NT2/D1 (cell line): ENCODE measurements at places on chromosomes 11 and 22.

DNA sequence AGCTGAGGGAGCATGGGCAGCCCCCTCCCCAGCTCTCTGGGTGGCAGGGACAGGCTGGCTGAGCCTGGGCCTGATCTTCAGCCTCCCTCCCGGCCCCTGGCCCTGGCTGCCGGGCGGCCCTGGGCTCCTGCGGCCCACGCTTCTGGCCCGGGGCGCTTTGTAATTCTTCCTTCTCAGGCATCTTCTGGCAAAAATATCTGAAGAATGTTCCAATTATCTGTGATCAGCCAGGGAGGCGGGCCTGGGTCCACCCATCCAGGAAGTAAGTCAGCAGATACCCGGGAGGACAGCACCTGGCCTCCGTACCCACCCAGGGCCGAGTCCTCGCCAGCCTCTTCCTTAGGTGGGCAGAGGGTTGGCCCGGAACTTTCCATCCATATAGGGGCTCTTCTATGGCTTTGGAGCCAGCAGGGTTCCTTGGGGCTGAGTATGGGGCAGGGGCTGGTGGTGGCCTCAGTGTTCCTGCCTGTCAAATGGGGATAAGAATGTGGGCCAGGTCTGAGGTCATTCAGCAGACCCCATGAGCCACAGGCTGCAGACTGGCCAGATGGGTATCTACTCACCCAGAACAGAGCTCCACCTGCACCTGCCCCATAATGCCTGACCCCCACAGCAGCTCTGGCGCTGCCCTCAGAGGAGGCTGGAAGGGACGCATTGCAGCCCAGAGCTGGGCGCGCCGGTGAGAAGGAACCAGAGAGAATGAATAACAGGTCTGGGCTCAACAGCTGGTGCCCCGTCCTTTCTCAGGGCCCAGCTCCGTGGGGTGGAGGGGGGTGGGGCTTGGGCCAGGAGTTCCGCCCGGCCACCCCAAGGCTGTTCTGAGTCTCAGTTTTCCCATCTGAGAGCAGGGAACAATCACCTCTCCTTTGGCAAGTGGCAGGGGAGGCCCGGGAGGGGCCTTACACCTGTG is 16.2 kb downstream of the WNT7B start:
- no peak for DNase-seq

- no peak for DNase-seq
Measured at GRCh38 chr11:46414879-46415278, 23.3 kb upstream of the CHRM4 start.

DNA sequence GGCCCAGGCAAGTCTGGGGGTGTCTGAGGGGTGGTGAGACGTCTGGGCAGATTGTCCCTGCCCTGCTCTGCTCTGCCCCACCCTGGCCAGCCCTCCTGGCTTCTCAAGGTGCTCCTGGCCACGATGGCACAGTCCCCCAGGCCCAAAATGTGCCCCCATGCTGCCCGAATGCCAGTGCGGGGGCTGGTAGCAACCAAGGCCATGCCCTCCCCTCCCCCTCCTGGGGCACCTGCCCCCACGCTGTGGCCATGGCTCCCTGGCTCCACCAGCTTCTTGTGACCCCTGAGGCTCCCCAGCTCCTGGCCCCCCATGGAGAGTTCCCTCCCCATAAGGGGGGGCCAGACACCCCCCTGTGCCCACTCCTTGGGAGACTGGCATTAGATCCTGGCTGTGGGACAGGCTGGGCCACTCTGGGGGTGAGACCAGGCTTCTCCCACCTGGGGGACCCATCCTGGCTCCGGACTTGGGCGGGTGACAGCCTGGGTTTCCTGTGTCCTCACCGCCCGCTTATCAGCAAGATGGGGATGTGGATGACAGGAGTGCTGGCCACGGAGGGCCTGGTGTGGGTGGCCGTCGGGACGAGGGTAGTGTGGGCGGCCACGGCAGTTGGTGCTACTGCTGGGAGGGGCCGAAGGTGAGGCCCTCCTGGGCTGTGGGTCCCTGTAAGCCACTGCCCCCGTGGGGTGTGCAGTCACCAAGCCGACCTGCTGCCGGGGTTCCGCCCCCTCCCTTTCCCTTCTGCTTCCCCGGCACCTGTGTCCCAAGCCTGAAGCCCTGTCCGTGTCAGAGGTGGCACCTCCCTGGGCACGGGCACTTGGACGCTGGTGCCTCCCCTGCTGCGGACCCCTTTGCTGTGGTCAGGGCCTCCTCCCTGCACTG is 15.9 kb upstream of the MUC6 start:
- DNase-seq, result no peak

DNA sequence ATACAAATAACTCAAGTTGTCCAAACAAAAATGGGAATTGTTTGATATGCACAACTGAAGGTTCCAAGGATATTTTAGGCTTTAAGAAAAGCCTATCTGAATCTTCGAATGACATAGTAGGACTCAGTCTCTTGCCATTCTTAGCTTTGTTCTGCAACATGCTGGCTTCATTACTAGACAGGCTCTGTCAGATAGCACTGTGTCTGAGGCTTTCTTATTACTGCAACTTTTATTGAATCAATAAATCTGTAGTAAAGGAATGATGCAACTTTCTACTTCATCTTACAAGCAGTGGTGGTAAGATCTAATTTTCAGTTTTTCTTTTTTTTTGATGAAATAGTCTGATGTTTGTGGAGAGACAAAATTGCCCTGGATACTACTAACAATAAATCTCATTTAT is 319.3 kb upstream of the CCDC179 start:
- no peak for DNase-seq

GRCh38 chr11:70482529-70482917 is 84.2 kb downstream of the CTTN start:
- no peak for DNase-seq

GRCh38 chr22:31347251-31348008 is 1.3 kb upstream of the PATZ1 start:
- no peak for DNase-seq

- DNase-seq, result no peak
Measured at GRCh38 chr11:4095509-4096230, 1.1 kb downstream of the RRM1 start.

DNA sequence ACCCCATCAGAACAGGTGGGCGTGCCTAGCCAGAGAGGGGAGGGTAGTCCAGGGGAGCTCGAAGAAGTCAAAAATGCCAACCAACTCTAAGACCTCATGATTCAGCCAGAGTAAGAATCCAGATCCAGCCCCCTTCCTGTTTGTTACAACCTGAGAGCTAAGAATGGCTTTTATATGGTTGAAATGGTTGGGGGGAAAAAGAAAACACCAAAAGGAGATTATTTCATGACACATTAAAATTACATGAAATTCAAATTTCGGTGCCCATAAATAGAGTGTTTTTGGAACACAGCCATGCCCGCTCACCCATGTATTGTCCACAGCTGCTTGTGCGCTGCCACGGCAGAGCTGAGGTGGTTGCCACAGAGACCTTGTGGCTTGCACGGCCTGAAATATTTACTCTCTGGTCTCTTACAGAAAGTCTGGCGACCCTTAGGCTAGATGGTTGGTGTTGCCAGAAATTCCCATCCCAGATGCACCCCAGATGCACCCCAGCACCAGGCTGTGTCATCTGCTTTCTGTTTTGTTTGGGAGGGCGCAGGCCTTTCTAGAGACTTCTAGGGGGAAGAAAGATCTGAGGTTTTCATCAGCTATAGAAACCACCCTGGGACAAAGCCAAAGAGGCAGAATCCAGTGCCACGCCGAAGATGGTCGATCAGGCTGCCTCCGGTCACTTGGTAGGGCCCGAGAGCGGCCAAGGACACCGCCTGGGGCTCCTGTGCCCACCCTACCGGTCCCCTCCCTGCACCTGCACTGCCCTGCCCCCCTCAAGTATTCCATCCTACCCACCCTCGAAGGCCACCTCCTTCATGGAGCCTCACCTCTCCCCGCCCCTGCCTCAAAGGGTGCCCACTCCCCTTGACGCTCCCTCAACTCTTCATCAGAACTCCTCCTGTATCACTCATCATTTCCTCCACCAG is 80.2 kb downstream of the DSCAML1 start:
- no peak for DNase-seq

DNA sequence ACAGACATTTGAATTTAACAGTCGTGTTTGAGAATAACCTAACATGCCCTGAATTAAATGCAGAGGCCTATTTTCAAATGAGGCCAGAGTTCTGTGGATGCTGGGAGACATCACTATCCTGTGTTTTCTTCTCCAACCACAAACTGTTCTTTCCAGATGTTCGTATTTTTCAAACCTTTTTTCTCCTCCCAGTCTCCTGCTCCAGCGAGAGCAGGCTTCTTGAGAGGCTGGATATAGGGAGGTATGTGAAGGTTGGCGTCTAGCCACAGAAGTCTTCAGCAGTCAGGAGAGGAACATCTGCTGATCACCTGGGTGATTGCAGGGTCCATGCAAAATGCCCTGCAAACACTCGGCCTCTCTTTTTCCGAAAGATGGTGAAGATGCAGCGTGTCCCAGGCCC is 126.3 kb downstream of the C11orf91 start:
- no peak for DNase-seq

GRCh38 chr11:119472856-119473222 is 49.9 kb upstream of the THY1 start:
- DNase-seq, result no peak

DNA sequence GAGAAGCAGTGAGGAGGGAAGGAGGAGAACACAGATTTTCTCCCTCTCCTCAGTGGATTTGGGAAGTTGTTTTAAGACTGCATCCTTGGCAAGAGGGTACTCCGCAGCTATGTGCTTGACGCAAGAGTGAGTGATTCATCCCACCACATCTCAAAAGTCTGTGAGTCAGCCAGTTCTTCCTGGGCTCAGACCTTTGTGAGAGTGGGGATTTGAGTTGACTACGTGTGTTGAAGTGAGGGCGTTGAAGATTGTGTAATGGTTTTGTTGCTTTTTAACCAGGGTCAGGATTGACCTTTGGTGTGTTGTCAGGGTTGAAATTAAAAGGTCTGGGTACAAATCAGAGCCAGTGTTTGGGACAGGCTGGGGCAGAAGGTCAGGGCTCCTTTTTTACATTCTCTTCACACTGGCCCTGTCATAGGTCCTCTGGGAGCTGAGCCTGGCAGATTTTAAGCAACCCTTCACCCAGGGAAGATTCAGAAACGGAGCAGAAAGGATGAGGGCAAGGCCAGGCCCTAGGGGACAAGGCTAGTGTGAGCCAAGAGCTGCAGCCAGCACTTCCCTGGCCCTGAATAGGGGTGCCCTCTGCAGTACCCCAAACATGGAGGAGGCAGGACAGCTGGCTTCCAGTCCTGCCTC is 4.2 kb upstream of the C11orf86 start:
- no peak for DNase-seq

GRCh38 chr11:104122011-104122635 is 41.8 kb downstream of the PDGFD start:
- no peak for DNase-seq

- no peak for DNase-seq
Measured at GRCh38 chr22:31790240-31790639, 36.4 kb downstream of the DEPDC5 start.

- DNase-seq, result no peak
Measured at GRCh38 chr11:2675540-2675939, 24.3 kb downstream of the KCNQ1OT1 start.

- DNase-seq, result no peak
Measured at GRCh38 chr11:108758458-108758857, 93.6 kb downstream of the DDX10 start.

DNA sequence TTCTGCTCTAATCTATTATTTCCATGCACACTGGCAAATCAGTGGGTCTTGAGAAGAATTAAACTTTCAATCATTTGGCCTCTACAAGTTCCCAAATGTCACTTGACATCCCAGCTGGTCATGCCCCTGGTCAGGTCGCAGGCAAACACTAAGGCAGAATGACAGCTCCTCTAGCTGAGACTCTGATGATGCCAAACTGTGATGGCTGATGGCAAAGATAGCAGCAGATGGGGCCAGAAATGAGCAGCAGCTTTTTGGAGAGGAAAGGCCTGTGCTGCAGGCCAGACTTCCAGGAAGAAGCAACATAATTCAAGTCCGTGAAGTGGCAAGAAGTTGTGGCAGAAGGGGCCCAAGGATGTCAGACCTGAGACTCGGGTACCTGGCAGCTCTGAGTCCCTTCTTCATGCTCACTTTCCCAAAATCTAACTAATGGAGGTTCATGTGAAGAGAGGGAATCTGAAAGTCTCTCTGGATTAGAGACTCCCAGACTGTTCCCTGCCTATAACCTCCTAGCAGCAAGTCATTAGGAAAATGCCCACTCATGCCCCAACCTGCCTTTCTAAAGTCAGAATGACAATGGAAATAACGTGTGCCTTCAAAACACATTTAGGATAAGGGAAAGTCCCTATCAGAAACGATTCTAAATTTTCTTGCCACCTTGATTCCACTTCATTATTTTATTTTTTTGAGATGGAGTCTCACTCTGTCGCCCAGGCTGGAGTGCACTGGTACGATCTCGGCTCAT is 9.4 kb upstream of the PMM1 start:
- no peak for DNase-seq

DNA sequence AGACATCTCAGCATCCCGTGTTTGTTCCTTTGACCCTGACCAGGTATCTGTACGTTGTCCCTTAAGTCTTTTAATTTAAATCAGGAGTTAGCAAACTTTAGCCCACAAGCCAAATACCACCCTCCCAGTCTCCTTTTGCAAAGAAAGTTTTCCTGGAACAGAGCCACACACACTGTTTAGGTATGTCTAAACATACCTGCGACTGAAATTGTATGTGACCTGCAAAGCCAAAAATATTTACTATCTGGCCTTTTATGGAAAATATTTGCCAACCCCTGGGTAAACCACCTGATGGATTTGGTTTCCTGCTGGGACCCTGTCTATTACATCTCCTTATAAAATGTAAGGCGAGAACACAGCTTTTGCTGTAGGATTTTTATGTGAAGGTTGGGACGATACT is 20.2 kb upstream of the RCN1 start:
- DNase-seq, result no peak

DNA sequence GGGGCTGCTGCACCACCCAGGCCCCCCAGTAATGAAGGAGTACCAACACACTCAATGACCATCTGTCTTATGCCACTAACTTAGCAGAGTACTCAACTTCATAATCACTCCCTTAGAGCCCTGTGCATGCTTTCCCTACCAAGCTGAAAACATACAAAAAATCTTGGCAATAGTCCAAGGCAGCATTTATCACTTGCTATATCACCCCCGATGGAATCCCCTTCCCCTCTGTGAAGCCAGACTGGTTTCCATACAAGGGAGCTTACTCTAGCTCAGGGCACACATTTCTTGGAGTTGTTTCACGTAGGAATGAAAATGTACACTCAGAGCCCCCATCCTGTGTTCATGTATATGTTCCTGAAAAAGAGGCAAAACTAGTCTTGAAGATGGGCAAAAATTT is 301.3 kb upstream of the TENM4 start:
- DNase-seq, result no peak

DNA sequence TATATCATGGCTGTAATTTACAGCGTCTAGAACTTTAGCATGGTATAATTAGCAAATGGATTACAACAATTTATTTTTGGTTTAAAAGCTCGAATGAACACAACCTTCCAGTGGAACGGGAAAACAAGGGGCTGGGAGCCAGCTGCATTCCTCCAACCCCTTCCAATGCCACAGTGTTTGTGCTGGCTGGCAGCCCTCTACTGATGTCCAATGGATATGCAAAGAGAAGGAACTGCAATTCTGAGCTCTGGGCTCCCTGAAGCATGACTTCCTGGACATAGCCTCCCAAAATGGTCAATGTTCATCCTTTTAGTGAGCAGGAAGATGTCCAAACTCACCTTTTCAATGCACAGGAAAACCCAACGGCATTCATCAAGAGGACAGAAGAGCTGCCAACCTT is 288.3 kb downstream of the TENM4 start:
- no peak for DNase-seq
